ENCODE measurements at places on chromosomes 3 and 15. TPM values are rescaled to one million over a fixed set of nuclear protein-coding genes. Genes with fewer than 3 reads are reported as not detected.
A peak's percentile ranks its signal among the peaks of the same experiment; 100 is the strongest.

- H3K27ac ChIP-seq, result peak overlapping the region; percentile 77
- no peaks in the 10 kb centered on the region for H3K27me3 ChIP-seq
- no peaks in the 10 kb centered on the region for H3K4me1 ChIP-seq
- peak overlapping the region; percentile 51 for H3K4me3 ChIP-seq
Measured at GRCh38 chr3:57890874-57891273, 117.3 kb upstream of the FLNB start.

GRCh38 chr3:155753038-155753639 lies 8.3 kb upstream of the PLCH1 start:
- no peak overlapping the region for H3K27ac ChIP-seq
- H3K27me3 ChIP-seq, result no peaks in the 10 kb centered on the region
- H3K4me1 ChIP-seq, result no peaks in the 10 kb centered on the region
- H3K36me3 ChIP-seq, result no peaks in the 10 kb centered on the region
- H3K4me3 ChIP-seq, result no peak overlapping the region

DNA sequence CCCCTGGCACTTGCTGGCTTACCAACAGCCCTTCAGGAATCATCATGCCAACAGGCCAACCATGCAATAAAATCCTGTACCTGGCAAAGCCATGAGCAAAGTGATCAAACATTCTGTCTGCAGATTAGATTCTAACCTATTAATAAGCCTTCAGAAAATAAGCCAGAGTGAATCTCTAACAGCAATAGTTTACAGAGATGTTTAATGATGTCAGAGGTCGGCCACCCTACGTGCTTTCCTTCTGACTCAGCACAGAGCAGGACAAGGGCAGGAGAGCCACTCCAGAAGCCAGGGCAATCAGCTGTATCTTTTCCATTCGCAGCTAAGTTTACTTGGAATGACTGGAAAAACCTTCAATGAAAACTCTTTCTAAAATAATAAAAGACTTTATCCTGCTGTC lies 13.1 kb downstream of the COL8A1 start:
- H3K36me3 ChIP-seq, result no peaks in the 10 kb centered on the region
- peak overlapping the region; percentile 38 for H3K27ac ChIP-seq
- peak; percentile 67 for DNase-seq
- H3K27me3 ChIP-seq, result no peaks in the 10 kb centered on the region

DNA sequence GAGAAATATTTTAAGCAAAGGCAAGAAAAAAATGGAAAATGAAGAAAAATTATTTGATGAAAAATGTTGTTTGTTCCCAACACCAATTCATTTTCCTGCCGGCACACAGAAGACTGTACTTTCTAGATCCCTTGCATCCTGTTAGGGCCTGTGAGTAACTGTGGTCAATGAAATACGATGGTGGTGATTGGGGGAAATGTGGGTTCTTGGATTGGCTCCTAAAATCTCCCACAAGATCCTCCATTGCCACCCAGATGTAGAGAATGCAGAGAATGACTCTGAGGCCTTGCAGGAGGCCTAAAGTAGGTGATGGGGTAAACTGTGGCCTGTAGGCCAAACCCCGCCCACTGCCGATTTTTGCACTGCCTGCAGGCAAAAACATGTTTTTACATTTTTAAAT lies 46.3 kb upstream of the C3orf70 start:
- no peak overlapping the region for H3K27ac ChIP-seq
- H3K27me3 ChIP-seq, result no peaks in the 10 kb centered on the region
- H3K4me1 ChIP-seq, result no peaks in the 10 kb centered on the region
- no peak for DNase-seq

GRCh38 chr3:177402533-177402932 lies 205.3 kb upstream of the TBL1XR1 start:
- H3K4me1 ChIP-seq, result no peaks in the 10 kb centered on the region
- H3K4me3 ChIP-seq, result no peak overlapping the region
- DNase-seq, result no peak

GRCh38 chr3:71805199-71805598 lies 20.3 kb upstream of the PROK2 start:
- H3K4me1 ChIP-seq, result no peaks in the 10 kb centered on the region
- DNase-seq, result no peak
- no peak overlapping the region for H3K4me3 ChIP-seq
- H3K27ac ChIP-seq, result no peak overlapping the region
- H3K27me3 ChIP-seq, result no peaks in the 10 kb centered on the region
- H3K36me3 ChIP-seq, result no peaks in the 10 kb centered on the region

DNA sequence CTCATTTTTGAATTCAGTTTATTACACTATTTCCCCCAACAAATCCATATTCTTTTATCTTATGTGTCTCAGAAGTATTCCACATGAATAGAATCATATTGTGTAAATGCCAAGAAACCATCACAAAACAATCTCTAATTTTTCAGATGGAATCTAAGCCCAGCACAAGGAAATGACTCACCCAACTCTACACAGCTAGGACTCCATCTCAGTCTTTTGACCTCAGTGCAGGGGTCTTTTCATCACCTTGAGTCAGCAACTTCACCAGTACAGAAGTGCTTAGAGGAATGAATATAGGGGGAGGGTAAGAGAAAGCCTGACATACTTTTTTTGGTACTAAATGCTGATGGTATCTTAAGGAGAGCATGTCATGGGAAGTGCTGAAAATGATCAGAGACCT lies 169.3 kb upstream of the LRRN1 start:
- H3K36me3 ChIP-seq, result no peaks in the 10 kb centered on the region
- H3K4me1 ChIP-seq, result no peaks in the 10 kb centered on the region
- DNase-seq, result no peak
- H3K27ac ChIP-seq, result no peak overlapping the region

DNA sequence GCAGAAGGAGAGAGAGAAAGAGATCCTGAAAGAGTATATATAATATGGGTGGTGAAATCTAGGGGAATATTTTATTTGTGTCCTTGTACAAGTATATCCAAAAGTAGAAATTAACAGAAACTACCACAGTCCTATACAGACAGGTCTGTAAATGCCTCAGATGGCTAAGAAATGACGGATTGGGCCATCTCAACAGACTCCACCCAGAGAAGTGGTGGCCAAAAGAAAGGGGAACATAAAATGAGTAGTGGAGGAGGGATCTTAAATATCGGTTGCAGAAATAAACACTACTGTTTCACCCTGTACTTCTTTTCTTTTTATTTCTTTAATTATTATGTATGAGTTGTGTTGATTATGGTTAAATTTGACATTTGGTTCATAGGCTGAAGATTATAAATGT lies 47.7 kb downstream of the CCR3 start:
- H3K4me1 ChIP-seq, result no peaks in the 10 kb centered on the region
- no peak overlapping the region for H3K27ac ChIP-seq
- no peaks in the 10 kb centered on the region for H3K36me3 ChIP-seq
- H3K4me3 ChIP-seq, result no peak overlapping the region
- H3K27me3 ChIP-seq, result no peaks in the 10 kb centered on the region

- no peak for DNase-seq
- no peak overlapping the region for H3K27ac ChIP-seq
- no peak overlapping the region for H3K4me3 ChIP-seq
- no peaks in the 10 kb centered on the region for H3K36me3 ChIP-seq
- H3K27me3 ChIP-seq, result no peaks in the 10 kb centered on the region
Measured at GRCh38 chr3:56885453-56885852, 83.7 kb upstream of the ARHGEF3 start.

- no peak overlapping the region for H3K27ac ChIP-seq
- H3K36me3 ChIP-seq, result no peaks in the 10 kb centered on the region
- no peak overlapping the region for H3K4me3 ChIP-seq
- H3K4me1 ChIP-seq, result peaks cover 18% of the 10 kb centered on the region
- DNase-seq, result no peak
Measured at GRCh38 chr3:156761007-156761406, 65.1 kb upstream of the LEKR1 start.

GRCh38 chr15:86973284-86973844 lies 893.7 kb downstream of the AGBL1 start:
- no peak overlapping the region for H3K4me3 ChIP-seq
- H3K36me3 ChIP-seq, result no peaks in the 10 kb centered on the region
- no peaks in the 10 kb centered on the region for H3K27me3 ChIP-seq
- DNase-seq, result no peak
- H3K27ac ChIP-seq, result no peak overlapping the region
- H3K4me1 ChIP-seq, result no peaks in the 10 kb centered on the region

- H3K27me3 ChIP-seq, result no peaks in the 10 kb centered on the region
- H3K4me3 ChIP-seq, result no peak overlapping the region
- H3K4me1 ChIP-seq, result no peaks in the 10 kb centered on the region
- H3K27ac ChIP-seq, result peak overlapping the region; percentile 94
- DNase-seq, result no peak
Measured at GRCh38 chr15:64691896-64692565, 83.4 kb downstream of the RBPMS2 start.

The CLDN16 gene
- 0.16 TPM for total RNA-seq

The ROPN1 gene
- not detected for total RNA-seq

The AQP9 gene
- 1.1 TPM for total RNA-seq

The AMIGO3 gene
- total RNA-seq, result 1.1 TPM

The BLM gene
- 26.7 TPM for total RNA-seq

The MB21D2 gene
- total RNA-seq, result 3.7 TPM
